ENCODE measurements at places on chromosomes 11 and 22.
A peak's percentile ranks its signal among the peaks of the same experiment; 100 is the strongest.

- DNase-seq, result no peak
These were observed 38.2 kb upstream of the PANX1 start for GRCh38 chr11:94090401-94090800.

- DNase-seq, result no peak
These were observed 890 bp upstream of the ARFGAP3 start for GRCh38 chr22:42857845-42858481.

DNA sequence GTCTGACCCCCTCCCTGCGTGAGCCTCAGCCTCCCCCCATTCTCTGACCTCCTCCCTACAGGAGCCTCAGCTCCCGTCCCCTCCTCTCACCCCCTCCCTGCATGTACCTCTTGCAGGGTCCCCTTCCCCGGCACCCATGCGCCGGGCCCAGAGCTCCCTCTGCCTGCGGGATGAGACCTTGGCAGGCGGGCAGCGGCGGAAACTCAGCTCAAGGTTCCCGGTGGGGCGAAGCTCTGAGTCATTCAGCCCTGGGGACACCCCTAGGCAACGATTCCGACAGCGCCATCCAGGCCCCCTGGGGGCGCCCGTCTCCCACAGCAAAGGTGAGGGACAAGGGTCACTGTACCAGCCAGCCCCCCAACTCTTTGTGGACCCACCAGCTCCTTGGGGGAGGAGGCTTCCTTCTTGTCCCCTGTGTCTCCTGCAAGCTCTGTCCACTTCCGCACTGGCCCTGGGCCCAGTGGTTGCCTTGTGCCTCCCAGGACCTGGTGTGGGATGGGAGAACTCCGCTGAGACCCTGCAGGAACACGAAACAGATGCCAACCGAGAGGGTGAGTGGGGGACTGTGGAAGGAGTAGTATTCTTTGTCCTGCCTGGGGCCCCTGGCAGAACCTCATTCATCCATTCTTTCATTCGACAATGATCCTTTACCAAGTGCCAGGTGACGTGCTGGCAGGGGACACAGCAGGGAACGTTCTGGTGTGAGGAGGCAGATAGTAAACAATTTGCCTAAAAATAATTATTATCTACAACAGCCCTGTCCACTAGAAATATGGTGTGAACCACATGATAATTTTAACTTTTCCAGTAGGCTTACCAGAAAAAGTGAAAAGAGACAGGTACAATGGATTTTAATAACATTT is 3.7 kb upstream of the RPS6KA4 start:
- DNase-seq, result no peak

GRCh38 chr11:45794169-45794568 is 10.8 kb upstream of the SLC35C1 start:
- DNase-seq, result no peak

- DNase-seq, result no peak
These were observed 6.3 kb upstream of the SPDYC start for GRCh38 chr11:65163684-65164083.

GRCh38 chr11:100863080-100863581 is 176.0 kb downstream of the ARHGAP42 start:
- peak; percentile 49 for DNase-seq

DNA sequence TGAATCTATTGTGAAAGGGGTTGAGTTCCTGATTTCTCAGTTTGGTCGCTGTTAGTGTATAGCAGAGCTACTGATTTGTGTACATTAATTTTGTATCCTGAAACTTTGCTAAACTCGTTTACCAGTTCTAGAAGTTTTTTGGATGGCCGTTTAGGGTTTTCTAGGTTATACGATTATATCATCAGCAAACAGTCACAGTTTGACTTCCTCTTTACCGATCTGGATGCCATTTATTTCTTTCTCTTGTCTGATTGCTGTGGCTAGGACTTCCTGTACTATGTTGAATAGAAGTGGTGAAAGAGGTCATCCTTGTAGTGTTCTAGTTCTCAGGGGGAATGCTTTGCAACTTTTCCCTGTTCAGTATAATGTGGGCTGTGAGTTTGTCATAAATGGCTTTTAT is 24.6 kb upstream of the OOSP4B start:
- no peak for DNase-seq

DNA sequence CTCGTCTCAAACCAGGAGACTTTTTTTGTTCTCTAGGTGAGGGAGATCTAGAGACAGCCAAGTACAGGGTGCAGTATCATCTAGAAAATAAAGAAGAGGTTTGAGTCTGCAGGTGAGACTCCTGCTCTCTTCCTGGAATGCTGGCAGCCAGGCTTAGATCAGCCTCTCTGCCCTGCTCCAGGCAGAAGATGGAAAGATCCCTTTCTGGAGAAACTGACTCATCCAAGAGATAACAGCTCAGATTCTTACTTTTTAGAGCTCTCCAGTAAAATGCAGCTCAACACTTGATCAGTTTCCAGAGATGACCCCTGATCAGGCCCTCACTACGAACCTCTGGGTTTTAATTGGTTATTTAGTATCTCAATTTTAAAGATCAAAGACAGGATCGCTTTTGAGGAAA is 44.6 kb upstream of the EHF start:
- no peak for DNase-seq

DNA sequence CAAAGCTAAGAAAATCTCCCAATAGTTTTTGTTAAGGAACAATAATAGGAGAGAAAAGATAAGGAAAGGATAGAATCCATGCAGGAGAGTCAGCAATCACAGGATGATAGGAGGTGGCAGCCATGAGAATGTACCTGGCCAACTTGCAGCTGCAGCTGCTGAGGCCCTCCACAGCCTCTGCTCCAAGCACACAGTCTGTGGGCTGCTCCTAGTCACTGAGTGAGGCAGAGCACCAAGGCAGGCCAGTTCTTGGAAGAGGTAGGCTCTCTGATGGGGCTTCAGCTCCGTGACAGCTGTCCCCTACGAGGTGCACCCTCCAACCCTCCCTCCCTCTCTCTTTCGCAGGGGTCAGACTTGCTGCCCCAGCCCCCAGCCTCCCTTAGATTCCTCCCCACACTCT is 5.5 kb upstream of the KCNJ1 start:
- no peak for DNase-seq

DNA sequence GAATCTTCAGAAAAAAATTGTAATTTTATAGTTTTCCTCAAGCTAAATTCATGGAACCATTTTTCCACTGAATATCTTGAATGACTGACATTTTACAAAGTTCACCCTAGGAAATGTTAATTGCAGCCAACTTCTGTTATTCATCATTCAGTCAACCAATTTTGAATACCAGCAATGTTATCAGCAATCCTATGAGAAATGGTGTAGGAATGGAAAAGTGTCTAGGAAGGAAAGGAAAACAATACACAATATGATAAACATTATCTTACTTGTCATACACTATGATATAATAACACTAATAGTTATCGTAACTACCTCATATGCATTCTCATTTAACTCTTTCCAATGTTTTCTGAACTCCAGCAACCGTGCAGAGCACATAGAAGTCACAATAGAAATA is 790.5 kb upstream of the LRRC4C start:
- no peak for DNase-seq

GRCh38 chr11:3434976-3435375 is 56.0 kb upstream of the ZNF195 start:
- DNase-seq, result no peak

- DNase-seq, result no peak
These were observed 54.9 kb downstream of the CD82 start for GRCh38 chr11:44620328-44620725.

DNA sequence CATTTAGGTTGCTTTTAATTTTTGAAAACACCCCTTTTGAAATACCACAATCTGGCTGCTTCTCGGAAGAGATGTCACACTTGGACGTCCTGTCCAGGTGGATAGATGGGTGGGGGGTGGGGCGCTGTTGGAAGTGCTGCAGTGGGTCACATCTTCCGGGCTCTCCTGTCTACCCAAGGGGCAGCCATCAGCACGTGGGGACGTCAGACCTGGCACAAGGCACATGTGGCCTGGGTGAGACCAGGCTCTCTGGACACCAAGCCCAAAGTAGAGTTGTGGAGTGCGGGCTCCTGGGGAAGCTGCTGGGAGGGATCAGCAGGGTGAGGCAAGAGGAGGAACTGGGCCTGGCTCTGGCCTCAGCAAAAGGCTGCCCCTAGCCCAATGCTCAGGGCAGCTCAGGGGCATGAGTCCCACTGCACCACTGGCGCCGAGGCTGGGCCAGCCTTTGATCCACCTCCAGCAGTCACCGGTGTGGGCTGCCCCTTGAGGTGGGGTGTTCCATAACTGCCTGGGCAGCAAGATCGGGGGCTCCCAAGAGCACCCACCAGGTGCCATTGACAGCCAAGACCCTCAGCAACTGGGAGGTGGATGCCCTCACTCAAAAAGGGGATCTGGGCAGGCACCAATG is 68.6 kb upstream of the CCND1 start:
- DNase-seq, result no peak

DNA sequence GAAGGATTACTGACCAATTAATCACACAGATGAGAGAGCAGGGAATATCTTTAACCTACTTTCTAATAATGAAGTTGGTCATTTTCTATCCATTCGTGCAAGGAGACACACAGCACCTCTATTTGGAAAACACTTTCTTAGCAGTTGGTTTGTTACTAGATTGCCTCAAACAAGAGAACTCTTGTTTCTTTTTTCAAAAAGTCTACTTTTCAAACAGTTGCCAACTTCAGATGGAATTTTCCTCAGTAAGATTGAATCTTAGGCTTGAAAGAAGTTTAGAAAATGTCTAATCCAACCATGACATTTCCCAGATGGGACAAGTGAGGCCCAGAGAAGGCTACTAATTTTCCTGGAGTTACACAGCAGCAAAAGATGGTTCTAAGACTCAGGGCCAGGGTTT is 42.4 kb upstream of the SMTN start:
- DNase-seq, result no peak

- no peak for DNase-seq
These were observed 9.0 kb downstream of the MTNR1B start for GRCh38 chr11:92978271-92979111.

GRCh38 chr22:31286360-31287255 is 5.7 kb downstream of the PIK3IP1 start:
- no peak for DNase-seq

- no peak for DNase-seq
These were observed 233.5 kb downstream of the DSCAML1 start for GRCh38 chr11:117563556-117563955.

DNA sequence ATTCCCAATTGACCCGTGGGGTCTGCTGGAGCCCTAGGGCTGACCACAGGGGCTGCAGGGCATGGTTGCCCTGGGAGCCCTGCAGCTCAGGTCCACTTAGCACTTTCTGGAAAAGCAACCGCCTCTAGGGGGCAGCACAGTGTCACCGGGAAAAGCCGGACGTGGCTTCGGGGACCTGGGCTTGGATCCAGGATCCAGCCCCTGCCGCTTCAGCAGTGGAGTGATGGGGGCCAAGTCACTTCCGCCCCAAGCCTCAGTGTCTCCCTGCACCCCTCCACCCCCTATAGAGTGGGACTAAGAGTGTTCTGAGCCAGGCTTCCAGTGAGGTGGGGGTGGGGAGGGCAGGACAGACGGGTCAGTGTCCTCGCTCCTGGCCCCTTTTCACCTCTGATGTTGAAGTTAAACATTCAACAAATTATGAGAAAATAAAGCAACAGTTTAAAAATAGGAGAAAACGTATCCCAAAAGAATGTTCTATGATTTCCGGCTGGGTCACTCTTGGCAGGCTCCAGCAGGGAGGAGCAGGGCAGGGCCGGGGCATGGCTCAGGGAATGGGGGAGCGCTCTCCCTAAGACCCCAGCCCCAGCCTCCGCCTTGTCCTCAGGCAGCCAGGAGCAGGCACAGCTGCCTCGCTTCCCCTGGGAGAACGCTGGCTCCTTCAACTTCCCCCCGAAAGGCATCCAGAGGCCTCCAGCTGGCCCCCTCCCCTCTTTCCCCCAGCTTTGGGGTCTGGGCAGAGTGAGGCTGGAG is 96.5 kb upstream of the FGF3 start:
- DNase-seq, result no peak

GRCh38 chr11:70662691-70663098 is 264.4 kb downstream of the CTTN start:
- no peak for DNase-seq

- DNase-seq, result no peak
These were observed 51.7 kb downstream of the ZNF143 start for GRCh38 chr11:9512370-9513019.

- no peak for DNase-seq
These were observed 1013.9 kb downstream of the TBC1D22A start for GRCh38 chr22:47776329-47776728.

DNA sequence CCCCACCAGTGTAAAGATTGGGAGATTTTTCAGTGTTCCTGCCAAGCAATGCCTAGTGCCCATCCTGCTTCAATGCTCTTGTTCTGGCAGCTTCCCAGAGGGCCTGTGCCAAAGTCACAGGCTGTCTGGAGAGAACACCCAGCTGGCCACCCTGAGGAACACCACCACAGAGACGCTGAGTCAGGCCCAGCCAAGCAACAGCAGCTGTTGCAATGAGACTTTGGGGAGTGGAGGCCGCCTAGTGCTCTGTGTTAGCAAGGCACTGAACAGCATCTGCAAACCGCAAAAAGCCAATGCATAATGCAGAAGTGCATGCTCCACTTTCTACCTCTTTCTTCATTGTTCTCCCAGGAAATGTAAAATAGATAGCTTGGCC is 168.1 kb downstream of the NXPE2 start:
- DNase-seq, result no peak

DNA sequence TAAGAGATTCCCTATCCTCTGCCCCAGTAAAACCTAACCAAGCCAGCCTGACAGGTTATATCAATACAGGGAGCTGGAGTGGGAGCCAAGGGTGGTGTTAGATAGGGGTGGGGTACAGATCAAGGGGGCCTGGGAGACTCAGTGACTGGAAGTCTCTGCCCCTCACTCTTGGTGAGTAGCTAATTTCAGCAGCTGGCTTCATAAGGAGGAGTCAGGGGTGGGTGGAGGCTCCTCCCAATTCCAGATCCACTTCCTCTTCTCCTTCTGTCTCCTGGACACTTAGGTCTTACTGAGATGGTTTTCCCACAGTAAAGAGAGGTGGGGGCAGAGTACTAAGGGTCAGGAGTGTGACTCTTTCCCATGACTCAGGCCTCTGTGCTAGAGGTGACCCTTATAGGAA is 1.1 kb upstream of the VSIG2 start:
- no peak for DNase-seq

DNA sequence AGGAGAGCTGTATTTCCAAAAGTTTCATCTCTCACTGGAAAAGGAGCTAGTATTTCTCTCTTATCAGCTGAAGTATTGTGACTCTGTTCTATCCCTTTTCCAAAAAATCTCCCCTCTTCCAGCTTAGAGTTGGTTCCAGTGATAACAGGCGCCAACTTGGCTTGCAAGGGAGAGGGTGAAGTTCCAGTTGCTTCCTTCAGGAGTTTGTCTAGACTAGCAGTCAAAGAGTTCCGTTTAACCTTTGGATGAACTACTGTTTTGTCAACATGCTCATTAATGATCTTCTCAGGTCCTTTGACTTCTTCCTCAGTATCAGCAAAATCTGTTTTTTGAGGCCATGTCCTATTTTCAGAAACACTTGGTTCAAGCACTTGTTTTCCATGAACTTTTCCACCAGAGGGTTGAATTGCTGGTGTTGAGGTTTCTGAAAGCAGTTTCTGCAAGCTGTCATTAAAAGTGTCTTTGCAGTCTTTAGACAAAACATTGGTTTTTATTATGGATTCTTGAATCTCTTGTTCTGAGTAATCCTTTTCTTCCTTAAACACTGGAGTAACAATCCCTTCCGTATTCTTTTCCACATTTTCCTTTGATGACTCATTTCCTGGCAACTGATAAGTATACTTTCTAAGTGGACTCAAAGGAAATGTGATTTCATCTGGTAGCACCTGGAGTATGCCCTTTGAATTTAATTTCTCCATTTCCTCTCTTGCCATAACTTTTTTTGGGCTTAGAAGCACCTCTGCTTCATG is 39.7 kb upstream of the CCDC89 start:
- no peak for DNase-seq
